ENCODE measurements at places on chromosomes 2 and 18. TPM values are rescaled to one million over a fixed set of nuclear protein-coding genes. Genes with fewer than 3 reads are reported as not detected.

DNA sequence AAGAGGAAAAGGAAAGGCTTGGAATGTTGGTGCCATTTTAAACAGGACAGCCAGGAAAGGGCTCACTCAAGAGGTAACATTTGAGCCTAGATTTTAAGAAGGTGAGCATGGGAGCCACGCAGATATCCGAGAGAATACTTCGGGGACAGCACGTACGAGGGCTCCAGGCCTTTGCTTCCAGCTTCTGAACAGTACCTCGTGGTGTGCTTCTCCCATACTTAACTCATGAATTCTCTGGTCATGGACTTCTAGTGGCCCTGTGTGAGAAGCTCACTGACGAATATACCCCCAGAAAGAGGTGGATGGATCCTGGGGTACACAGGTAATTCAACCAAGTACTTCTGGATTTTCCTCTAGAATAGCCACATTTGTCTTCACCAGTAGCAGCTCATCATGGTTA lies 2.7 kb upstream of the VIT start:
- DNase-seq: no peak

- peak; percentile 78 for DNase-seq
Measured at GRCh38 chr2:15359716-15360531, 201.2 kb downstream of the NBAS start.

DNA sequence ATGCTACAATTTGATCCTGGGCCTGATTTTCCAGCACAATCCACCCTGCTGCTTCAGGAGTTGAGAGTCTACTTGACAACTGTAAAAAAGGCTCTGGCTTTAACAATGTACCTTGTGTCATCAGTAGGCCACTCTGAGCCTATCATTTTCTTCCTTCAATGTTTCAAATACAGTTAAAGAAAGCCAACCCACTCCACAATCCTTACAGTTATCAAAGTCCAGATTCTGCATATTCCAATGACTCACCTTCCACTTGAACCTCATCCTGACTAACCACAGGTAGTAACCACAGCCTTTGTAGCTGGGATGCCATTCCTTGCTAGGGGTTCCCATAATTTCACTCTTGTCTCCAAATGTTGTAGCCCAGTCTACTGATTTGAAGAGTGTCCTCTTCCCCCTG lies 35.5 kb upstream of the AQP4 start:
- no peak for DNase-seq

- no peak for DNase-seq
Measured at GRCh38 chr2:2941205-2941604, 436.4 kb downstream of the EIPR1 start.

DNA sequence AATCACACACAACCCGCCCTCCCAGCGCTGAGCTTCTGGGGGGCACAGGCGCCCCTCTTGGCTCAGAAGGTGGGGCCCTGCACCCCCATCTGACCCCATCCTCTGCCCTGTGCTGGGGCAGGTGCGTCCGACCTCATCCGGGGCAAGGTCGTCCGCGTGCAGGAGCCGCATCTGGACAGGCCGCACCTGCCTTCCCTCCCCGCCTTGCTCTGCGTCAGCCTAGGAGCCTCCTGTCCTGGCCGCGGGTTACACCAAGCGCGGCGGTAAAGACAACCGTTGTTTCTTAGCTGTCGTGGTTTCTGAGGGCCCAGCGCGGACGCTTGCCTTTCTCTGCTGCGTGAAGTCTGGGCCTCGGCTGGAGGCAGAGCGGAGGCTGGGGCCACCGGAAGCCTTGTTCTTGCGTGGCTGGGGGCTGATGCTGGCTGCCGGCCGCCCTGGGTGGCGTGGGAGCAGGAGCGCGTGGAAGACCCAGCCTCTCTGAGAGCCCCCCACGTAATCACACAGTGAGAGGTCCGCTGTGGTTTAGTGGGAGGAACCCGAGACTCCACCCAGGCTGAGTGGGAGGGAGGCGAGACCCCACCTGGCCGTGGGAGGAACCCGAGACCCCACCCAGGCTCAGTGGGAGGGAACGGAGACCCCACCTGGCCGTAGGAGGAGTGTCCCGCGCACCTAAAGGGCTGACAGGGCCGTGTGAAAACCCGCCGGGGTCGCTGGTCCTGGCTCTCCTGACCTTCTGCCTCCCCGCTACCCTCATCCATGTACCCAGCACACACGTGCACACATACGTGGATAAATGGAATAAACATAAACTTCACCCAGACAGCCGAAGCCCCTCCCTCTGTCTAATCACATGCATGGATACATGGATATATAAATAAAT lies 51.8 kb downstream of the KCNG2 start:
- no peak for DNase-seq

POTEC gene
- not detected for total RNA-seq
